MM.1S (cell line): ENCODE measurements at places on chromosomes 1 and 21.

GRCh38 chr1:209999005-209999404 lies 61.0 kb downstream of the SYT14 start:
- H3K27me3 ChIP-seq: no peaks in the 10 kb centered on the region
- no peaks in the 10 kb centered on the region for H3K36me3 ChIP-seq
- DNase-seq: no peak
- H3K4me3 ChIP-seq: no peak overlapping the region
- H3K4me1 ChIP-seq: peaks cover 13% of the 10 kb centered on the region

- H3K4me1 ChIP-seq: no peaks in the 10 kb centered on the region
- H3K27me3 ChIP-seq: no peaks in the 10 kb centered on the region
- DNase-seq: peak; percentile 52
- H3K36me3 ChIP-seq: no peaks in the 10 kb centered on the region
- no peak overlapping the region for H3K4me3 ChIP-seq
These were observed 132.8 kb downstream of the SNX7 start for GRCh38 chr1:98794196-98794886.

DNA sequence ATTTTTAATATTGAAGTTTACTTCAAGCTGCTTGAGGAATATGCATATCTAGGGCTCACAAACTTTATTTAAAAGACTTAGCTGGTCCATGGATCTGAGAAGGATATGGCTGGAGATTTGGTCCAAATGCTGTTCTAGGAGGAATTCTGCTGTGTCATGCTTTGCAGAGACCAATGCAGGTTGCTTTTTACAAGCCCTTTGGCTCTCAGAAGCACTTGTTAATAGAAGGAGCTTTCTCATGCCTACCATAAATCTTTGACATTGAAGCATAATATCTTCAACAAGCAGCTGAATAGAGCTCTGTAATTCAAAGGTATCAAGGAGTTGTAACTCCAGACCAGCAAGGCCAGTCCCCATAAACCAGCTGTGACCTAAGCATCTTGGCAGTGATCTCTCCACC lies 299.1 kb downstream of the HHAT start:
- no peaks in the 10 kb centered on the region for H3K27me3 ChIP-seq
- no peak overlapping the region for H3K4me3 ChIP-seq
- H3K27ac ChIP-seq: no peak overlapping the region
- H3K36me3 ChIP-seq: no peaks in the 10 kb centered on the region

DNA sequence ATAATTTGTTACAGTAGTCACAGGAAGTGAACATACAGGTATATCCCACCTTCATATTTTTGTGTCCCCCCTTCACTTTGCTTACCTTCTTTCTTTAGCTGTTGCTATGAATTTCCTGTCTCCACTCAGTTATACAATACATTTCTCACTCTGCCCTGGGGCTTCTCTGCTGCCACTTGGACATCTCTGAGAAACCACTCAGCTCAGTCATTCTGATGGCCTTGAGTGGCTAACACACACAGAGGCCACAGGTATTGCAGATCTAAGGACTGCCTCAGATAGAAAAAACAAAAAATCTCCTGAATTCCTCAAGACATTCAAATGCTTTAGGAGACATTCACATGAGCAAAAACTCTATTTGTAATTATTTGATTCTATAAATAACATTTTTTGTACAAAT lies 87.7 kb downstream of the OLFM3 start:
- no peak overlapping the region for H3K27ac ChIP-seq
- H3K36me3 ChIP-seq: no peaks in the 10 kb centered on the region
- DNase-seq: no peak

GRCh38 chr1:188769936-188770335 lies 1707.7 kb downstream of the BRINP3 start:
- H3K36me3 ChIP-seq: no peaks in the 10 kb centered on the region
- no peaks in the 10 kb centered on the region for H3K4me1 ChIP-seq
- H3K27me3 ChIP-seq: no peaks in the 10 kb centered on the region
- DNase-seq: no peak
- no peak overlapping the region for H3K27ac ChIP-seq

- peaks cover 24% of the 10 kb centered on the region; the same call in 1 of the 2 replicates for H3K36me3 ChIP-seq
- H3K27me3 ChIP-seq: no peaks in the 10 kb centered on the region
- H3K4me1 ChIP-seq: no peaks in the 10 kb centered on the region
- no peak overlapping the region for H3K27ac ChIP-seq
- no peak overlapping the region for H3K4me3 ChIP-seq
- DNase-seq: no peak
These were observed 35.2 kb downstream of the SCYL3 start for GRCh38 chr1:169858467-169858866.

DNA sequence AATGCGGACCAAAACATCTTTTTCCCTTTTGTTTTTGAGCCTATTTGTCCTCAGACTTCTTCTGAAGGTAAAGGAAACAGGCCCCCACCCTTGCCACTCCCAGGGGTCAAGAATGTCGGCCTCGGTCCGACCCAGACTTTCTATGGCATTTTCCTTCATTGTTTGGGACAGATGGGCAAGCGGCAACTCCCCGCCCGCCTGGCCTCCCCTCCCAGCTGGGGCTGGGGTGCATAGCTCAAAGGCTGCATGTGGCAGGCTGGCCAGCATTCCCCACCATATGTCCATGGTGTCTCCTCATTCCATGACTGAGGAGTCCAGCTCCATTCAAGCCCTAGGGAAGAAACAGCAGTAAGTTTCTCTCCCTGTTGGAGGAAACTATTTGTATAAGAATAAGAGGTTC lies 29.4 kb upstream of the TSPEAR start:
- DNase-seq: no peak
- no peak overlapping the region for H3K4me3 ChIP-seq
- no peak overlapping the region for H3K27ac ChIP-seq
- no peaks in the 10 kb centered on the region for H3K4me1 ChIP-seq
- H3K27me3 ChIP-seq: peaks cover 94% of the 10 kb centered on the region

GRCh38 chr1:91583326-91583755 lies 82.7 kb downstream of the CDC7 start:
- H3K4me3 ChIP-seq: no peak overlapping the region
- no peaks in the 10 kb centered on the region for H3K36me3 ChIP-seq
- no peaks in the 10 kb centered on the region for H3K27me3 ChIP-seq
